ENCODE measurements at places on chromosomes 1 and 21. TPM values are rescaled to one million over a fixed set of nuclear protein-coding genes. Genes with fewer than 3 reads are reported as not detected.
A peak's percentile ranks its signal among the peaks of the same experiment; 100 is the strongest.

- no peak for DNase-seq
These were observed 27.1 kb downstream of the MTF2 start for GRCh38 chr1:93106226-93106625.

GRCh38 chr1:192160196-192160595 is 1.9 kb downstream of the RGS18 start:
- no peak for DNase-seq

- DNase-seq, result no peak
These were observed 175.5 kb downstream of the CYYR1 start for GRCh38 chr21:26397545-26397944.

- no peak for DNase-seq
These were observed 3.0 kb upstream of the XKR8 start for GRCh38 chr1:27956761-27957160.

- no peak for DNase-seq
These were observed 15.1 kb upstream of the ECE1 start for GRCh38 chr1:21305155-21305899.

Gene CHI3L2
- total RNA-seq, result 1.0 TPM

Gene NBPF6
- total RNA-seq, result not detected

DNA sequence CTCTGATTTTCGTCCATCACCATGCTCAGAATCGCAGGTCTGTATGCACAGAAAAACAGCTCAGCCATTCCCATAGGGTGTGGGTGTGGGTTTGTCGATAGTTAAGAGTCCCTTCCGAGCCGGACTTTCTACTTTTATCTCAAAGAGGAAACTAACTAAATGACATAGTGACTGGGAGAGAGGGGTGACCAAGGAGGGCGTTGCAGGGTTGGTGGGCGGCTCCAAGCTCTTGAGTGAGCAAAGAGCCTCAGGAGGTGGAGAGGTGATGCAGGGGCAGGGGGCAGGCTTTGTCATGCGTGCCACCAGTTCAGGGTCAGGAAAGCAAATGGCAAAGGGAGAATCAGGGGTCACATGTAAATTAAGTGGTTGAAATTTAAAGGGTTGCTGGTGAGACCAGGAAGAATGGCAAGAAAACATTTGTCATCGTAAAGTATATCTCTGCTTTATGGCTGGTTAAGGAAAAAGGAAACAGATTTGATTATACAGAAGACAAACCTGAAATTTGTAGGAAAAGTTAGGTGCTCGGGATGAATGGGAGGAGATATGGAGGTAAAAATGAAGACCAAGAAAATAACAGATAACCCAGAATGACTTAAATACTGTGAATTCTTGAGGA is 249.0 kb downstream of the SETD4 start:
- DNase-seq, result no peak

Gene SLC5A3
- 2.7 TPM for total RNA-seq

GRCh38 chr1:217354895-217355294 is 276.0 kb downstream of the GPATCH2 start:
- no peak for DNase-seq

GRCh38 chr1:161258439-161259344 is at the start of gene PCP4L1:
Gene PCP4L1 (plus strand): TSS chr1:161258745. CDS start chr1:161258975, 230 bp downstream.
- peak; percentile 63 for DNase-seq

Gene CACNA1E
- 0.02 TPM for total RNA-seq

GRCh38 chr1:172145231-172145651 is 275.2 kb upstream of the C1orf105 start:
- DNase-seq, result no peak

Gene IL20
- not detected for total RNA-seq

GRCh38 chr1:206083750-206084149 is 30.8 kb downstream of the RHEX start:
- DNase-seq, result no peak

Gene LCE2C
- not detected for total RNA-seq

Gene GUCA2B
- total RNA-seq, result not detected

DNA sequence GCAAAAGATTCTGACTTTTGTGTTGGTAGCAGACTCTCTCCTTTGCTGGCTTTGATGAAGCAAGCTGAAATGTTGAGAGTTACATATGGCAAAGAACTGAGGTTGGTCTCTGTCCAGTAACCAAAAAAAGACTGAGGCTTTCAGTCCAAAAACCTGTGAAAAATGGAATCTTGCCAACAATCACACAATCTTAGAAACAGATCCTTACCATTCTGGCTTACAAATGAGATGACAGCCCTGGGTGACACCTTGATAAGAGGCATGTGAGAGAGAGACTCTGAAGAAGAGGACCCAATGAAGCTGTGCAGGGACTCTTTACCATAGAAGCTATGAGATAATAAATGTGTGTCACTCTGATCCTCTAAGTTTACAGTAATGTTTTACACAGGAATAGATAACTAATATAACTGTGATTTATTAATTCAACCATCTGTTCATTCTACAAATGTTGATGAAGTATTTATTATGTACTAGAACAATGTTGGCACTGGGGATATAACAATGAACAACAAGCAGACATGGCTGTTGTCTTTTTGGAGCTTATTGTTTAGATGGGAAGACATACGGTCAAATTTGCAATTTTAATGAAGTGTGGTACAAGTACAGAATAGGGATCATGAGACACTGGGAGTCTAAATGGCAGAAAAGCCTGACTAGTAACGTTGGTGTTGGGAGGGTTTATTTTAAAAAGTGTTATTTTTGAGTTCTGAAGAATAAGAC is 251.0 kb downstream of the OLFM3 start:
- DNase-seq, result no peak

DNA sequence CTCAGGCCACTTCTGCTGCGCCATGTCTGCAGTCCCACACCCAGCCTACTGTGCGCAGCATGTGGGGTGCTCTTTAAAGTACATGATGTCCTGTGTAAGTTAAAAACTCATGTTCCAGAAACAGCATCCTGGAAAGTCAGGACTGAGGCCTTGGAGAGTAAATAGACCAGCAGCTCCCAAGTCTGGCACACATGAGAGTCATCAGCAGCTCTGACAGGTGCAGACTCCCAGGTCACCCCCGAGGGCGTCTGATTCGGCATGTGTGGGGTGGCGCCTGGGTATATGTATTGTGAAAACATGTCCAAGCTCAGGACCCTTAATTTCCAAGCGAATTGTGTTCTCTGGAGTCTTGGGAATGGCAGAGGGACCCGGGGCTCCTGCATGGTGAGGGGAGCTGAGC is 120.1 kb upstream of the RUNX3 start:
- no peak for DNase-seq

DNA sequence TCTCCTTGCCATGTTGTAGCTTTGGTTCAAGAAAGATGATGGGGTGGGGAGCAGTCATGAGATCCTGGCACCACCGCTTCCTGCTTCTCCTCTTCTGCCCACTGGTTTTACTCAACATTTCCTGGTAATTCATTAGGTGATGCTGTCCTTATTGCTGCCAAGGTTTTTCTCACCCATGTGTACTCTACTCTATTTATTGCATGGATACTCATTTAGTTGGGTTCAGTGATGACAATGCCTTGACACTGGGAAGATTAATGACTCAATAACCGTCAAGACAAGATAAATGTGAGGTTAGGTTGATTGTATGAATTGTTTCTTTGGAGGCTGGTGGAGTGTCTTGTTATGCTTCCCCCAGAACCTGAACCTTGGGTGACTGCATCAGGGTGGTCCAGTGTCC is 484.2 kb downstream of the SIPA1L2 start:
- no peak for DNase-seq

Gene MAGI3
- 8.9 TPM for total RNA-seq

Gene ZBTB8A
- 1.8 TPM for total RNA-seq

- DNase-seq, result no peak
These were observed 250.6 kb upstream of the VAMP3 start for GRCh38 chr1:7520496-7520895.

DNA sequence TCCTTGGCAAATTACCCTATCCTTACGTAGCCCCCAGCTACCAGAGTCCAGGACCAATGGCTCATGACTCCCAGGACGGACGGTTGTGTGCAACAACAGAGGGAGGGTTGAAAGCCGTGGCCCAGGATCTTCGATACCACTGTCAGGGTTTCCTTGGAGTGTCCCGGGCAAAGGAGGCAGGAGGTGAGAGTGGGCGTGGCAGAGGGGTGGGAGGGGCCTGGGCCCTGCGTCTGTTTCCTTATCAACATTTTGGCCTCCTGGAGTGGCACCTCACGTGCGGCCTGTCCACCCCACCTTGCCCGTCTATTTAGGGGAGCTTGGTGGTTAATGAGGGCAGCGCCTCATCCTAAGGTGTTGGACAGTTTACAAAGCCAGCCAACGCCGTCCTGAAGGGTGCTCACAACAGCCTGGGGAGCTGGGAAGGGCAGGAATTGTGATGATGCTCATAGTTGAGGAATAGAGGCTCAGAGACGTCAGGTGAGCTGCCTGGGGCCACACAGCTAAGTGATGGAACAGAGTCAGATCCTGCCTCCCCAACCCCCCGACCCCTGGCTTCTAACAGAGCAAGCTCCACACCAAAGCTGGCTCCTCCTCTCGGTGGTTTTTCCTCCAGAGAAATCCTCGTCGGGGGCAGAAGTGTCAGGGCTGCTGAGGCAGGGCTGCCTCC is 17.4 kb upstream of the ARHGEF10L start:
- DNase-seq, result no peak

Gene DMAP1
- total RNA-seq, result 26.5 TPM

Gene C1orf167
- 6.1 TPM for total RNA-seq

DNA sequence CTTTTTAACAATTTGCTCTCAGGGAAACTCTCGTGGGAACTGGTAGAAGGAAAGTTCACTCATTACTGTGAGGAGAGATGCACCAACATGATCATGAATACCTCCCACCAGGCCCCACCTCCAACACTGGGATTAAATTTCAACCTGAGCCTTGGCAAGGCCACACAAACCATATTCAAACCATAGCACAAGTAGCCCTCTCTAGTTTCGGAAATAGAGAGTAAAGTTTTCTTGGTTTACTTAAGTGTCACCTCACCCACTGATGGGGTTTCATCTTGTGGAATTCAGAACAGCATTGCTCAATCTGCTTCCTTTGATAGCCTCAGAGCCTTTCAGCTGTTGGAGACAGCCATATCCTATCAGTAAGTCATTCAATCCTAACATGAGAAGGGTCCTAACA is 25.5 kb upstream of the CCSAP start:
- DNase-seq, result no peak

Gene CNIH3
- not detected for total RNA-seq

DNA sequence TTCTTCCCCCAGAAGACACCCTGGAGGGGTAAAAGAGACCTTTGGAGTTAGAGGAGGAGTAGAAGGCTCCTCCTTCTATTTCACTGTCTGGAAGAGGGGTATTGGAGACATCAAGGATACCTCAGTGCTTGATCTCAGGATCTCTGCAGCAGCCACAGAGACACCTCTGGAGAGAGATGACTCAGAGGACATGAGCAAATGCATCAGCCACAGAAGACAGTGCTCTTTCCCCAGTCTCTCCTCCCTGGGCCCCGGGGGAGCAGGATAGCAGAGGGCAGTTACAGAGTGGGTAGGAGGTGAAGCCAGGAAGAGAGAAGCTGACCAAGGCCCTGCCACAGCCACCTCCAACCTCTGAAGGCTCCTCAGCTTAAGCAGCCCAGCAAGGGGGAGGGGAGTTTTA is 15.3 kb upstream of the TEDDM1 start:
- DNase-seq, result no peak

Gene KRTAP19-6
- total RNA-seq, result not detected

Gene KRTAP7-1
- not detected for total RNA-seq

DNA sequence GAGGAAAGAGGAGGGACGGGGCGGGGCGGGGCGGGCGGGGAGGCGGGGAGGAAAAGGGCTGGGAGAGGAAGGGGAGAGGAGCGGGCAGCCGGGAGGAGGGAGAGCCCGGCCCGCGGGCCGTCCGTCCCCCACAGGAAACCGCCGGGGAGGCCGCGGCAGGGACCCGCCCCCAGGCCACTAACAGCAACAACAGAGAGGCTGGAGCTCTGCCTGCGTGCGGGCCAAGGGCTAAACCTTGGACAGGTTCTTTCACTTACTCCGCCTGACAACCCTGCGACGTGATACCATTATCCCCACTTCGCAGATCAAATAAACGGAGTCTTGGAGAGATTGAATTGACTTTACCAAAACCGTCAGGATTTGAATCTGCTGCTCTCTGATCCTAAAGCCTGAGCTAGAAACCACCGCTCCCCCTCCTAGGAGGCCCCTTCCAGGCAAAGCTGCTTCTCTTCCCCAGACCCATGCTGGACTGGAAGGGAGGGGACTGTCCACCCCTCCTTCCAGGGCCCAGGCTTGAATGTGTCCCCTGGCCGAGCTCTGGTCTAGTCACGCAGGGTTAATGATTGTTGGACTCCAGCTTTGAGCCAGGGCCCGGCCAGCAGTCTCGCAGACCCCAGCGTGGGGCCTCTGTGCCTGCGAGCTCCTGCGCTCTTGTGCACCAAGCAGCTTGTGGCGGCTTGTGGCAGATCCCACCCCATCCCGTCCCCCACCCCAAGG is at the start of gene EVA1B:
TSS of gene EVA1B (minus strand) at position 10 of the 717 bp plus-strand sequence. CDS start 608 bp downstream, outside the sequence.
- peak; percentile 87 for DNase-seq

- DNase-seq, result no peak
These were observed 2.2 kb upstream of the UBE2J2 start for GRCh38 chr1:1275836-1276235.

GRCh38 chr1:224980181-224980580 is 50.7 kb downstream of the DNAH14 start:
- no peak for DNase-seq

GRCh38 chr1:243580072-243580471 is 270.0 kb downstream of the AKT3 start:
- no peak for DNase-seq

Gene EVI5
- total RNA-seq, result 33.5 TPM

- DNase-seq, result no peak
These were observed 709 bp upstream of the SLC41A1 start for GRCh38 chr1:205813755-205814058.

DNA sequence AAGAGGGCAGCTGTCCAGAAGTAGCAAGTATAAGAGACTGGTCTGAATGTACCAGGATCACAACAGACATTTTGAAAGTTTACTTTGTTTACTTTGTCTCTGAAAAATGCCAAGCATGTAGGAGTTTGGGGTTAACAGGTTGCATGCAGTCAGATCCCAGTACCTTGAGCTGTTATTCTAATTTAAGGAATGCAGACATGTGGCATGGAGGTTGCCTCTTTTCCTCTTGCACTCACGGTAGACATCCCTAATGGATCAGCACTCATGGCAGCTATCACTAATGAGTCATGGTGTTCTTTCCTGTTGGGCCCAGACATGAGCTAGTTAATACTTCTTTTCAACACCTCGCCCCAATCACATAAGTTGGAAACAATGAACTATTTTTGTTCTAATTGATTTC is 67.3 kb downstream of the GADD45A start:
- no peak for DNase-seq

- no peak for DNase-seq
These were observed 5.2 kb upstream of the BACH1 start for GRCh38 chr21:29293495-29293894.

DNA sequence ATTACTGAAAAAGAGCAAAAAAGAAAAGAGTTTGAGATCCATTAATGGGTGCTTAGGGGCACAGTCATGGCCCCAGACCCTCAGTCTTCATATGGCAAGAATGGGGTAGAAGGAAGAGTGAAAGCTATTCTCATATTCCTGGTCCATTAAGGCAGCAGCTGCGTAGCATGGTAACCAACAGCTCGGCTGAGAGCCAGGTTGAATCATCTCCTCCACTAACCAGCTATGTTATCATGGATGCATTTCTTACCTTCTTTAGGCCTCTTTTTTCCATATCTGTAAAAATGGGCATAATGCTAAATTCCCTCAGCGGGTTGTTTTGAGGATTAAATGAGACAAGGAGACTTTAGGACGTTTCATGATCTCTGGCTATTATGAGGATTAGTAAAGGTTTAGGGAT is 15.0 kb upstream of the SARS1 start:
- no peak for DNase-seq

GRCh38 chr1:200281201-200281835 is 128.5 kb downstream of the ZNF281 start:
- DNase-seq, result no peak

- no peak for DNase-seq
These were observed 36.8 kb upstream of the PLA2G2C start for GRCh38 chr1:20223106-20223505.

Gene DPT
- 35.0 TPM for total RNA-seq

Gene CD48
- total RNA-seq, result 1.5 TPM
